HCT116 (cell line): ENCODE measurements at places on chromosomes 7 and 10. TPM values are rescaled to one million over a fixed set of nuclear protein-coding genes. Genes with fewer than 3 reads are reported as not detected.

DNA sequence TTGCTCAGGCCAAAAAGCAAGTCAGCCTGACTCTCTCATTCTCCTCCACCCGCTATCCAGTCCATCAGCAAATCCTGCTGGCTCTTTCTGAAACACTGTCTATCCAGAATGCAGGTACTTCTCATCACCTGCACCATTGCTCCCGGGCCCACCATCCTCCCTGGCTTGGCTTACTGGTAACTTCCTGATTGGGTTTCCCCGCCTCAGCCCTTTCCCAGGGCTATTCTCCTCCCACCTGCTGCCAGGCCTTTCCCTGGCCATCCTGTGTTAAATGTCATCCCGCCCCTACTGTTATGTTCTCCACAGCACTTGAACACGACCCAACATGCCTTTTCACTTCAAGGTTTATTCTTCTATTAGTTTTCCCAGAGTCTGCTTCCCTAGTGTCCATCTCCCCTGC is 124.0 kb downstream of the CNNM2 start:
- no peak for DNase-seq

GRCh38 chr10:132461103-132461682 is 64.2 kb downstream of the PWWP2B start:
- no peak for DNase-seq

DNA sequence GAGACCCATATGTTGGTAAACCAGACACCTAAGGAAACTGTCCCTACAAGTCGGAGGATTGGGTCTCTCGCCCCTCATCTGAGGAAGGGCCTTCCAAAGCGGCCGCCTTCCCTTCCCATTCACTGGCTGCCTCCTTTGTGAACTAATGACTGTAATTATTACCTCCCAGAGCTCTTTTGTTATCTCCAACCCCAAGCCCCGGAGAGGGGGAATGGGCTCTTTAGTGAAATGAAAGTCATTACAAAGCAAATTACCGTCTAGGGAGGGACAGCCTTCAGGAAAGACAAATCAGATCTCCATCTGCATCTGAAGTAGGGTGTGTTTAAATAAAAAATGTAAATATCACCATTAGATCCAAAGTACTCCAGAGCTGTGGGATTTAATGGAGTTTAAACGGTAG is 2.6 kb upstream of the GAD2 start:
- no peak for DNase-seq

GRCh38 chr7:17030559-17030958 is 148.8 kb upstream of the AGR3 start:
- DNase-seq: no peak

AGAP9 gene
- total RNA-seq: 7.4 TPM
